ENCODE measurements at places on chromosomes 2 and 18. TPM values are rescaled to one million over a fixed set of nuclear protein-coding genes. Genes with fewer than 3 reads are reported as not detected.

DNA sequence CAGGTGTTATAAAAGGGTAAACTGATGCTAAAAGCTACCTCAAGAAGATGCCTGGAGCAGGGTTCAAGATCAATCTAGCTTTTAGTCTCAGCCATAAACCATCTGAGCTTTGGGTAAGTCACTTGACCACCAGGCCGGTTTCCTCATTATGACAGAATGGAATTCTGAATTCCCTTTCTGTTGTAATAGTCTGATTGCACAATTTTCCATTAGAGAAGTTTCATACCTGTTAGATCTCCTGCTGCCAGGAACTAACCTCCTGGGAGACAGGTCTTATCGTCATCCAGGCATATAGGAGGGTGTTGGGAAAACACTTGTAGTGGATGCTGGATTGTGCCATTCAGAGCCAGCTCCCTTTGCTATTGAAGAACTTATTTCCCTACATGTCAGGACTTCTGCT lies 272.5 kb downstream of the TDRD15 start:
- no peaks in the 10 kb centered on the region for H3K4me1 ChIP-seq
- H3K36me3 ChIP-seq = no peaks in the 10 kb centered on the region
- H3K4me3 ChIP-seq = no peak overlapping the region
- no peaks in the 10 kb centered on the region for H3K27me3 ChIP-seq
- H3K27ac ChIP-seq = no peak overlapping the region

DNA sequence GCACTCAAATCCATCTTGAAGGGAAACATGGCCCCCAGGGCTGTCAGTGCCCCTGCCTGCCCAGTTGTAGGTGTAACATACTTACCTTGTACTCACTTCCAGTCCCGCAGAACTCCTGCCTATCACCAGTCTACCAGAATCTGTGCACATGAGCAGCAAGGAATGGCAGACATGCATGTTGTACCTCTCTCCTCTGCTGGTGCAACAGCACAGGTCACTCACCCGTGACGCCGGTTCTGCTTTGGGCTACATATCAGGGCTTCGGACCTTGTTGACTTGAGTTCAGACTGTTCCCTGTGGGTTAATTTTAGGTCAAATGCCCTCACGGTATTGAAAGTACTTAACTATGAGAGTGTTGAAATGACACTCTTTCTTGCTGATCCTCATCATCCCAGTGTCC lies 215.7 kb downstream of the TPGS2 start:
- no peak overlapping the region for H3K4me3 ChIP-seq
- no peaks in the 10 kb centered on the region for H3K36me3 ChIP-seq
- H3K4me1 ChIP-seq = no peaks in the 10 kb centered on the region
- H3K27me3 ChIP-seq = no peaks in the 10 kb centered on the region

DNA sequence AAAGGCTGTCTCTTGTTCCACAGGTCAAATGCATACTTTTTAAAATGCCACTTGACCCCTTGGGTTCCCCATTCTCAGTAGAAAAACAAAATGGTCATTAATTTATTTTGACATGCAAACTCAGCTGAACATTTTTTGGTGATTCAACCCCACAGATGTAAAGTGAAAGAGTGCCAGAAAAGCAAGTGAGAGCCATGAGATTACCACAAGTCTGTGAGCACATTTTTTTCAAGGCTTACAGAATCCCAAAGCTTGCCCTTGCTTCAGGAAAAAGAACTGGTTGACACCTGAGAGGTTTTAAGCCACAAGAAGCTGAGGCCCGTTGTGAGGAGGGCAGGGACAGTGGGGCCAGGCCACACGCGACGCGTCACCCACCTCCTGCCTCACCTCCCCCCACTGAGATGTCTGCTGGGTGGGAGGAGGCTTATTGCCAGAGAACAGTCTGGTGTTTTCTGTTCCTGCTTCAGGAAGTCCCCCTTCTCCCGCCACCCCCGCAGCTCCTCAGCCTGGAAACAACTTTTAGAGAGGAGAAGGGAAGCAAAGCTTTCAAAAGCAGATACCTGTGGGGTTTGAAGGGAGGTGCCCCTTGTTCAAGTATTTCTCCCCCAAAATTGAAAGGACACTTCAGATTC lies 70.4 kb upstream of the CYP1B1 start:
- DNase-seq = peak; percentile 95
- peaks cover 12% of the 10 kb centered on the region for H3K4me1 ChIP-seq
- no peak overlapping the region for H3K4me3 ChIP-seq
- H3K27me3 ChIP-seq = no peaks in the 10 kb centered on the region
- H3K27ac ChIP-seq = peak overlapping the region; percentile 95

- peaks cover 25% of the 10 kb centered on the region for H3K27me3 ChIP-seq
- no peak for DNase-seq
- H3K4me3 ChIP-seq = no peak overlapping the region
- no peaks in the 10 kb centered on the region for H3K4me1 ChIP-seq
- H3K27ac ChIP-seq = no peak overlapping the region
- no peaks in the 10 kb centered on the region for H3K36me3 ChIP-seq
Observed at GRCh38 chr2:74291218-74291544, 52.0 kb downstream of the SLC4A5 start.

Gene CIB4
- total RNA-seq = not detected
